Fibroblast of the aortic adventitia (primary cell): ENCODE measurements at places on chromosomes 4 and X.

GRCh38 chr4:168549143-168549542 is 52.3 kb downstream of the PALLD start:
- DNase-seq = peak; percentile 14

DNA sequence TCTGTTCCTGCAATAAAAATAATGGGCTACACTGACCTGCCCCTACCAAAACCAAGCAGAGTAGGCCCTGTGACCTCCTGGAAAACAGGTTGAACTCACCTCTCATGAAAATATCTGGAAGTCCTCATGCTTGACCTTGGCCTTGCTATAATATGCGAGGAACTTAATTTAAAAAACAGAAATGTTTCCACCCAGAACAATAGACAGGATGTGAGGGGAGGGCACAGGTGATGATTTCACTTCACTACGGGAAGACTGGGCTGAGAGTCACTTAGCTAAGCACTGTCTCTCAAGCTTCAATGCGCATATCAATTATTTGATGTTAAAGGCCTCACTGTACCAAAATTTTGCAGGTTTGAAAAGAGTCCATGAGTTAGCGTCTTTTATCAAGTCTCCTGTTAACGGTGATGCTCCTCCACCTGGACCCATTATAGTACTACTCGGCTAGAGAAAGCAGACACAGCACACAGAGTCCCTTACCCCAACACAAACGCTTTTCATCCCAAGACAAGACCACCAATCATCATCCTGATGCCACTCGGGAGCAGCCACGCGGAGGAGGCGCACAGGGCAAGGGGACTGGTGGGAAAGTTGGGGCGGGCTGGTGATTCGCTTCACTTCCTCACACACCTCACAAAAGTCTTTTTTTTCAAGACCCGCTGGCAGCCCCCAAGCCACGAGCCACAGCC is 25.9 kb downstream of the ZNF721 start:
- peak; percentile 11 for DNase-seq

- no peak for DNase-seq
These were observed 62.3 kb downstream of the TMA16 start for GRCh38 chr4:163556650-163557391.

DNA sequence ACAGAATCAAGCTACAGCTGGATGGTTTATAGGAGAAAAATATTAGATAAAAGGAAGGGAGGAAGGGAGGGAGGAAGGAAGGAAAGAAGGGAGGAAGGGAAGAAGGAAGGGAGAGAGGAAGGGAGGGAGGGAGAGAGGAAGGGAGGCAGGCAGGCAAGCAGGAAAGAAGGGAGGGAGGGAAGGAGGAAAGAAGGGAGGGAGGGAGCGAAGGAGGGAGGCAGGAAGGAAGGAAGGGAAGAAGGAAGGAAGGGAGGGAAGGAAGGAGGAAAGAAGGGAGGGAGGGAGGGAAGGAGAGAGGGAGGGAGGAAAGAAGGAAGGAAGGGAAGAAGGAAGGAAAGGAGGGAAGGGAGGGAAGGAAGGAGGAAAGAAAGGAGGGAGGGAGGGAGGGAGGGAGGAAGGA is 77.9 kb upstream of the C1QTNF7 start:
- DNase-seq = no peak

DNA sequence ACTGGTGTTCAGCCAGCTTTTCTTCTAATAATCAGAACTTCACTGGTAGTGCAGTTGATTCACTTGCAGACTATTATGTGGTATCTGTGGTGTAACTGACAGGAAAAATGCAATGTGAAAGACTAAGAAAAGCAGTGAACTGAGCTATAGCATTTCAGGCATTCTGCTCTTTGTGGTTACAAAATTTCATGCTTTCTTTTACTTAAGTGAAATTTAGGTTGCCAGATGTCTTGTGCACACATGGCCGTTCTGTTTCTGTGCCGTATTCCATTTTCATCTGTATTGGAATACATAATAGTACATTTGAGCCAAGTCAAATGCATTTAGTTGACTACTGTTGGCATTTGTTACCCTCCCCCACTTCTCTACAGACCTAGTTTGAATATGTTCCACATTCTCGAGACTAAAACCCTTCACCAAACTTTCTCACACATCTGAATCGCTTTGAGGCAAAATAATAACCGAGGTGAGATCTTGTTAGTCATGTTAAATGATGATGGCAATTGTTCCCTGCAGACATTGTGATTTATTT is 8.2 kb downstream of the RTL3 start:
- DNase-seq = peak; percentile 63

DNA sequence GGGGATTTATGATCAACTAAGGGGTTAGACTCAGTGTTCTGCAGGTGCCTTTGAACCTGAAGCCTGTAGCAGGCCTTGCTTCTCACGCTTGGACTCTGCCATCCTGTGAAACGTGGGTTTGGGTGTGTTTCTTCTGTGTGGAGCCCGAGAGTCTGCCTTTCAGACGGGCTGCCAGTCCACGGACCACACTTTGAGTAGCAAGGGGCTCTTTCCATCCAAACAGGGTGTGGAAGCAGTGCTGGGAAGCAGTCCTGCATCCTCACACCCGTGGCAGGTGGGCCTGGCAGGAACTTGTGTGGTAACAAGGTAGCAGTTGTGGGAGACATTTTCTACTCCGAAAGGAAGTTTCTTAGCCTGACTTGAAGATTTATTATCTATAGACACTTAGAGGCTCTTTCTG is 22.7 kb downstream of the RGS12 start:
- DNase-seq = no peak

- no peak for DNase-seq
These were observed 107.6 kb upstream of the SMIM10 start for GRCh38 chrX:134883137-134883700.

- no peak for DNase-seq
These were observed 35.9 kb downstream of the STK26 start for GRCh38 chrX:132058975-132059374.

DNA sequence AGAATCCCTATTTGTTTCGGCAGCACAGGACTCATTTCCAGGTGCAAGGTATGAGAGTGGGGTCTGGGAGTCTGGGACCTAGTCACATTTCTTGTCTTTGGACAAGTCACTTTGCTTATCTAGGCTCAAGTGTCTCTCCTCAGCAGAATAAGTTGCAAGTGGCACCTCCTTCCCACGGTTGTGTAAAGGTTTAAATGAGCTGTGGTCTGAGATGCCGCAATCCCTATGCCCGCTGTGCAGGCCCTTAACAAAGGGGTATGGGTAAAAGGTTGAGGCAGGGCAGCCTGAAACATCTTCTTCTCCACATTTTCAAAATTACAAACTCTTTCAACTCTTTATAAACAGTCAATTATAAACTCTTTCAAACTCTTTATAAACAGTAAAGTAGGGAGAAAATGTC is 93.7 kb downstream of the RTL5 start:
- DNase-seq = no peak

- no peak for DNase-seq
These were observed 25.0 kb downstream of the MEPE start for GRCh38 chr4:87857789-87858188.

GRCh38 chrX:10130354-10130753 is 26.4 kb upstream of the CLCN4 start:
- DNase-seq = no peak

DNA sequence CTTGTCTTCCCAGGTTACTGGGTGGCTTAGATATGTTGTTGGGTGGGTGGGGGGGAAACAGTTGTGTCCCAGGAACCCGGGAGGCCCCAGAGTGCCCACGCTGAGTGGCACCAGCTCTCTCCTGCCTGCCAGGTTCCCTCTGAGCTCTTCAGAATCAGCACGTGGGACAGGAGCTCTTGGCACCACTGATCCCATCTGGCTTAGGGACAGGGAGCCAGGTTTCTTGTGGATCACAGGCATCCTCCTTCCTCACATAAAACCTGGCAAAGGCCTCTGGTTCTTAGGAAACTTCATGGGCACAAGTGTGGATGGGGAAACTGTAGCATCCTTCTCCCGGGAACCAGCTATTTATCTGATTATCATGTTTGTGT is 3.4 kb downstream of the GPR78 start:
- DNase-seq = no peak

DNA sequence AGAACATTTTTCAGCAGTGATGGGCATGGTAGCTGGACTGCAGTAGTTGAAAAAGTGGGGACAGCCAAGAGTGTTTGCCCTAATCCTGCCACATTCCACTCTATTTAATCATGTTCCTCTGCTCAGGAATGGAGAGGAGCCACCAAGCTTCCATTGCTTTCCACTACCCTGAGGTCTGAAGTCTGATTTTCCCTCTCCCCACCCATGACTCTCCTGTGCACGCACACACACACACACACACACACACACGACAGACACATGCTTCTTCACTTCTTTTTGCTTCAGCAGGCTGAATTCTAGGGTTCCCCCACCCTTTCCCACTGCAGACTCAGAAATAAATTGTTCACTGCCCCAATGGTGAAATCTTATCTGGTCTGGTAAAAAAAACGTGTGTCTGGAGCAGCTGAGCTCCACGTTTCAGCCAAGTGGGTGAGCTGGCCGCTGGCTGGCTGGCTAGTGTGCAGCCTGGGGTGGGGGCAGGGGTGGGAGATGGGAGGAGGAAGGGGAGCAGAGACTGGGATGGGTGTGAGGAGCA is 142.7 kb upstream of the NALF2 start:
- peak; percentile 60 for DNase-seq

DNA sequence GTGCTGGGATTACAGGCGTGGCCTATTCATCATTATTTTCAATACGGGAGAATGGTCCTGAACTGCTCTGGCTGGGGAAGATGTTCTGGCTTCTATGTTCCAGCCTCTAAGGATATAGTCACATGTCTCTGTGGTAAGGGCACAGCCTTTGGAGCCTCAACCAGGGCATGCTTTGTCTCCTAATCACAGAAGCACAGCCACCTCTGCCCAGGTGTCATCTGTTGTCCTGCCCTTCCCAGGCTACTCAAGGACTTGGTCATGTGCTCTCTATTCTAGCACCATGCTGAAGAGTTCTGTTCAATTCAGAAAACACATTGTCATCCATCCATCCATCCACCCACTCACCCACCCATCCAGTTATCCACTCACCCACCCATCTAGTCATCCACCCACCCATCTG is 29.5 kb downstream of the ASMTL start:
- no peak for DNase-seq

- peak; percentile 66 for DNase-seq
These were observed 182.7 kb downstream of the KCNIP4 start for GRCh38 chr4:21765810-21766407.

- no peak for DNase-seq
These were observed 679.4 kb downstream of the PDHA2 start for GRCh38 chr4:96519291-96519690.

DNA sequence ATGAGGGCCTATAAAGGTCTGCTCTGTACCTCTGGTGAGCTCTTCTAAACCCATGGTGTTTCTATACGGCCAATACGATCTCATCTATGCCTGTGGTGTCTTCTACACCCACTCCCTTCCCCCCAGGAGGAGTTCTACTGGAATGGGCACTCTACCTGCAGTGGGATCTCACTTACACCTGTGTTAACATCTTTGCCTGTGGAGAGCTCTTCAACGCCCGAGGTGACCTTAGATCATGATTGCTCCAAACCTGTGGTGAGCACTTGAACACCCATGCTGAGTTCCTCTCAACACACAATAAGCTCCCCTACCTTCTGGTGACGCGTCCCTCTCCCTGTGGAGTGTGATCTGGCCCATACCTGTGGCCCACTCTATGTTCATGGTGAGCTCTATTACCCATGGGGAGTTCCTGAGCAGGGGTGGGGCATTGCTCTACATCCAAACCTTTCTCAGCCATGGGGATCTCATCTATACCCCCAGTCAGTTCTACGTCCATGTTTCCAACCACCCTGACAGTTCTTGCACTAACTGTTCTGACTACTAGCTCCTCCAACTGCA is 48.6 kb downstream of the BCOR start:
- no peak for DNase-seq

DNA sequence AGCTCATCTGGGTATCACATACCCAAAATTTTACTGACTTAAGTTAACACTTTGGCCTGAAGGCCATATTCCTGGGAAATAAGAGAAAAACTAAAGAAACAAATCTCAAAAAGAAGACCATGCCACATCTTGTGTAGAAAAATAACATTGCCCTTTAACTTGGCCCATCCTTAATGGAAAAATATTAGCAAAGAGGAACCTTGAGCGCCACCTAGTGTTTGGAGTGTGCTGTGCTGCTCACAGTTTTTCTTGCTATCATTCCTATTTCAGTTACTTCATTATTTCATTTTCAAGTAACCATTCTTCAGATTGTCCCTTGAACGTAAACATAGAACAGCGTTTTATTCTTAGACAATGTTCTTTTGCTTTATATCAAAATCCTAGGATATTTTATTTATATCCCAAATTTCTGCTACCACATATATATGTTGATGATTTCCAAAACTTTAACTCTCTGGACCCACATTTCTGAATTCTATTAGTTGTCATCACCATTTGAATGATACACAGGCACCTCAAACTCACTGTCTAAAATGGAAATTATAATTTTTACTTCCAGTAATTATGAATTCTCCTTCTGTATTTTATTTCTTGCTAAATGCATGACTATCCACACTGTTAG is 999.0 kb upstream of the ADGRL3 start:
- DNase-seq = peak; percentile 57

GRCh38 chr4:2384245-2384644 is 34.2 kb downstream of the ZFYVE28 start:
- DNase-seq = no peak

DNA sequence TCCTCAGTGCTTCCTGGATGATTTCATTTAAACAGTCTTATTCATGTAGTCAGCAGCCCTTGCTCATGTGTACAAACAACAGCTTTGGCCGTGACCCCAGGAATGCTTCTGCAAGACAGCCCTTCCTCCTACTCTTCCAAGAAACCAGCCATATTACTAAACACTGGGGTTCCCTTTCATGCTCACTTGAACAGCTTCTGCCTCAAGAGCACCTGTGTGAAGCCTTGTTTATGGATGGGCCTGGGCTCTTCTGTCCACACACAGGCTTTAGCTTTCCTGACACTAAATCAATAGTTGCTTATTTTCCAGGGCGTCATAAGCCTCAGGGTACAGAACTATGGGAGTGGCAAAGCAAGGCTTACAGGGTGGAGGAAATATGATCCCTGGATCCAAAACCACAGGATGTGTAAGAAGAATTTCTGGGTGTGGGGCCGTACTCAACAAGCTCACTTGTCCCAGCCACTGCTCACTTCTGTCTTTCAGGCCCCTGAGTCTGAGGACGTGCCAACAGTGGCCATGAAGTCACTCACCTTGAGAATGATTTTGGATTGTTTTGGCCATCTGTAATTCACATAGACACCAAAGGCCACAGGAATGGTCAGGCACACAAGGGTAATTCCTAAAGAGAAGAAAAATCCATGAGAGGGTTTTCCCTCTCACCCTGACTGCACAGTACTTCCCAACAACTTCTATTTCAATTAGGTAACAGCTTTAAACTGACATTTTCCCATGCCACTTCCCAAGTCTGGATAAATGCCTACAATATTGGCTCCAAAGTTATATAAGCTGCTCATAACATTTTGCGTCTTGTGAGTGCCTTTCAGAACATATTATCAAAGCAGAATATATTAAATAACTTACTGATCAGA is 17.7 kb downstream of the SLC10A6 start:
- DNase-seq = peak; percentile 83
